ENCODE measurements at places on chromosomes 1 and 21.
A peak's percentile ranks its signal among the peaks of the same experiment; 100 is the strongest.

GRCh38 chr1:3244927-3245315 is 175.9 kb downstream of the PRDM16 start:
- DNase-seq: no peak

- no peak for DNase-seq
These were observed 67.6 kb upstream of the SLC22A15 start for GRCh38 chr1:115908565-115909274.

DNA sequence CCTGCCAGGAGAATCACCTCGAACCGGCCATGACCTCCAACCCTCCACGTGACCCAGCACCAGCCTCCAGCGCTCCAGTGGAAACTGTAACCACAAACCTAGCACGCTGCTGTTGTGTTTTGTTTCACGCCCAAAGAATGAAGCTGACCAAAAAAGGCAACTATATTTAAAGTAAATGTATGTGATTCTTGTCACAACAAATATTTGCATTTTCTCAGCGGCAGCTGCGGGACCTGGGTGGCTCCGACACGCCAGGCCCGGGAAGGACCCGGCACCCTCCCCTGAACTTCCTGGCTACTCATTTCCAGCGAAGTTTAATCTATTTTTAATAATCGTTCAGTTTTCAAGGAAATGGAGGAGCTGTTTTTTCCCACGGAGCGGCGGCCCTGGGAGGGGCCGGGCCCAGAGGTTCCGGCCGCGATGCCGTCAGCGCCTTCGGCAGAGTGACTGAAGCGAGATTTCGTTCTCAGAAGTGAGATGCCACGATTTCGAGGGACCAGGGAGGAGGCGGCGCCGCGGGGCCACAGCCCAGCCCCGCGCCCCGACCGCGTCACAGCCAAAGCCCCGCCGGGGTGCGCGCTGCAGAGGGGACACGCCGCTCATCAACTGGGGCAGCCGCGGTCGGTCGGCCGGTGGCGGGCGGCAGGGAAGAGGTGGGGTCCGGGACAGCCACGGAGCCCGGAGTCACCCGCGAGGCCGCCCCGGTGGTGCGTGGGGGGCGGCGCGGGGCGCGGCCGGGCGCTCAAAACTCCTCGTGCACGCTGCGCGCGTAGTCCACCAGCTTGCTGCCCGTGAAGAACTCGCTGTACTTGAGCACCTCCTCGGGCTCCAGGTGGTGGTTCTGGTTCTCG is 3.0 kb upstream of the TNFRSF4 start:
- peak; percentile 79 for DNase-seq

DNA sequence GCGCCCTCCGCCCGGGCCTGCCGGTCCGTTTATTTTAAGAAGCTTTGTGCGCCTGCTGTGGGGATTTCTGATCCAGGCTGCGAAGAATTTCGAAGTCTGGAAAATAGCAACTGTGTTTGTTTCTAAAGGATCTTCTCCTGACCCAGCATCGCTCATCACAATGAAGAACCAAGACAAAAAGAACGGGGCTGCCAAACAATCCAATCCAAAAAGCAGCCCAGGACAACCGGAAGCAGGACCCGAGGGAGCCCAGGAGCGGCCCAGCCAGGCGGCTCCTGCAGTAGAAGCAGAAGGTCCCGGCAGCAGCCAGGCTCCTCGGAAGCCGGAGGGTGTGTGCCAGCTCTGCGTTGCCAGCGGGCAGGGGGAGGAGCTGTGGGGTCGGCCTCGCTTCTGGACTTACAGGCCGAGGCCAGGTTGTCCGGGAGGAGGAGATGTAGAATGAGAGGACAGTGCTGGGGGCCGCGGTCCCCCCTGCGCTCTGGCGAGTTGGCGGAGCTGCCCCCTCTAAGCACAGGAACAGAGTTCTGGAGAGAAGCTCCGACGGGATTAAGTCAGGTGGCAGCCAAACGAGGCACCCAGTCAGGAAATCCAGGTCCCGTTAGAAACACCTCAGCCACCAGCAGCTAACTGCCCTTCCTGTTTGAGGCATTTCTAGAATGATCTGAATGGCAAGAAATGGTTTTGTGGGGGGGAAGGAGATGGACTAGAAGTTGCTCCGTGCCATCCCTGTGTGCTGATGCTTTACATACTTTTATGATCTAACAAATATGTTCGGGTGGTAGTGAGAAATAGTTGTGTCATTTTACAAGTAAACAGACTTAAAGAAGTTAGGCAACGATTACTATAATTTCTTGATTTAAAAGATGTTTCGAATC is 948 bp downstream of the TXLNA start:
- peak; percentile 24 for DNase-seq

DNA sequence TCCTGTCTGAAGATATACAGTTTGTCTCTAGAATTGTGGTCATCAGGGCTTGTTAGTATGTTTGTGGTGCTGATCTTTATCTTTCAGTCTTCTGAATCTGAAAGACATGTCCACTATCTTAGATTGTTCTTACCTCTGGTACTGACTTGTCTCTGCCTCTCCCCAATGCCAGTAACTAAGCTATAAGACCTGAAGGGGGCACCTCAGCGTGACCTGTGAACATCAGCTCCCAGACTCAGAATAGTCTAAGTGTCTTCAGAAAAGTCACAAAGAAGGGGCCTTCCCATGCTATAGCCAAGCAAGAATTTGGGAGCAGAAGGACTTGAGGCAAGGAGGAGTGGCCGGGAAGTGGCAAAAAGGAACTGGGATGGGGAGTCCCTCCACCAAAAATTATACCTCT is 178.1 kb downstream of the NTNG1 start:
- no peak for DNase-seq

- no peak for DNase-seq
These were observed 4.1 kb upstream of the BTG3 start for GRCh38 chr21:17616831-17617230.

DNA sequence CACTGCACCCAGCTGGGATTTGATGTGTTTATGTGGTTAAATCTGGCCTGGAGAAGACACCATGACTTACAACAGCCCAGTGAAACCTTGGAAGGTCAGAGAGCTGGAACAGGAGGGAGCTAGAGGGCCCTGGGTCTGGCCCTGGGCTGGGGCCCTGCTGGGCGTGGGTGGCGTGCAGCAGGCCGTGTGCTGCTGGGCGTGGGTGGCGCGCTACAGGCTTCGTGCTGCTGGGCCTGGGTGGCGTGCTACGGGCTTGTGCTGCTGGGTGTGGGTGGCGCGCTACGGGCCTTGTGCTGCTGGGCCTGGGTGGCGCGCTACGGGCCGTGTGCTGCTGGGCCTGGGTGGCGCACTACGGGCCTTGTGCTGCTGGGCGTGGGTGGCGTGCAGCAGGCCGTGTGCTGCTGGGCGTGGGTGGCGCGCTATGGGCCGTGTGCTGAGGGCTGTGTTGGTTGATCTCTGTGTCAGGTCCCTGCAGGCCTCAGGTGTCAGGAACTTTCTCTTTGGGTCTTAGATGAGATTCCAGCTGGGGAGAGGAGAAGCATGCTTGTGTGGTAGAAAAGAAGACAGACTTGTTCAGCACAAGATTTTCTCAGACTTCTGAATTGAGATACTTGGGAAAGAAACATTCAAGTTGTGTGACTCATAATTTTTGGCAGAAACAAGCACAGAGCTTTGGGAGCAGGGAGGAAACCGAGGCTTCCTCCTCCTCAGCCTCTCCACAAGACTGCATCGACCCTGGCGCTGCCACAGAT is 66.0 kb downstream of the COL18A1 start:
- DNase-seq: peak; percentile 33

GRCh38 chr1:23558872-23559135 is 497 bp downstream of the ID3 start:
- DNase-seq: no peak

DNA sequence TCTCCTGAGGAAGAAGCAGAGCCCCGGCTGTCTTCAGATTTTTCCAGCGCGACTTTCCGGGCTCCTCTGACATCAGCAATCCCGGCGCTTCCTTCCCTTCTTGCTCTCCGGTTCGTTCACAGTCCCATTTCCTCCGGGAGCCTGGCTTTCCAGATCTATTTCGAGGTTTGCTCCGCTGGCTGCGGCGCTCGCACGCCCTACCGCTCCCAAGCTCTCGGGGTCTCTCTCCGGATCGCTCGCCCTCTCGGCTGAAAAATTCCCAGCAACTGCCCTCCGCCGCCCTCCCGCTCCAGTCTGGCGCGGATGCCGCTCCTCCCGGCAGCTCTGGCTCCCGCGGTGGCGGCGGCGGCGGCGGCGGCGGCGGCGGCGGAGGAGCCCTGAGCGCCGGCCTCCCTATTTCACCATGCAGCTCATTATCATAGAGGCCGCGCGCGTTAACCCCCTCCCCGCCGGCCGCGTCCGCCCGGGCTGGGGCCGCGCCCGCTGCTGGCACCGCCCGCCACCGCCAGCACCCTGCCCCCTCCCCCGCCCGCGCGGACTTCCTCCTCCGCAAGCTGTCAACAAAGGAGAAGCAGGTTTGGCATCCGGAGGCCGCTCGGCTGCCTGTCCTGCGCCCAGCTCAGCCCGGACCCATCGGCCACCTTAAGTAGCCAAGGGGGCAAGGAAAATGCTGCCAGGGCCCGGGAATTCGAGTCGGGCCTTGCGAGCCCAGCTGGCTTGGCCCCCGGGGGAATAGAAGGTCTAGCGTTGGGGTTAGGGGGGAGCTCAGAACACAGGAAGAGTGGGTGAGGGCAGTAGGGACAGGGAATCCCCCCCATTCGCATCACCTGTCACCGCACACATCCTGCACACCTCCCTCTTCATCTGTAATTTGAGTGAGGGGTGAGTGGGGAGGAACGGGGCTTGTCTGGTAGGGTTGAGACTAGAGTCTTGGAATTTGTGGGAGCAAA is at the start of gene PLXNA2:
Gene PLXNA2, minus strand, starts transcription at position 418 of the 950 bp plus-strand sequence. CDS start 26,462 bp downstream, outside the sequence.
- DNase-seq: peak; percentile 65

- DNase-seq: no peak
These were observed 8.9 kb downstream of the MAP1LC3C start for GRCh38 chr1:241990040-241990439.

DNA sequence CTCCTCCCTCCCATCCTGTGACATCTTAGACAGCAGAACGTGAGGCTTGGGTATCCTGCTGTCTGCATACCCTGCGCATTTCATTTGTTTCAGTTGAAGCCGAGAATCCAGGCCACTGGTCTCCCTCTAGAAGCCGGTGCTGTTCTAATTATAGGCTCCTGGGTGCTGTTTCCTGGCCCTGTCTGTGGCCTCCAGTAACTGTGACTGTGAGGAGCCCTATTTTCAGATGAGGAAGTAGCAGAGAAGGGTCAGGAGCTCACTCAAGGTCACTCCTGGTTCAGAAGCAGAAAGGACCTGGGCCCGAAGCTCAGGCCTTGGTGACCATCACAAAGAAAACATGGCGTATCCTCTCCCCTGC is 24.0 kb downstream of the COQ8A start:
- no peak for DNase-seq

DNA sequence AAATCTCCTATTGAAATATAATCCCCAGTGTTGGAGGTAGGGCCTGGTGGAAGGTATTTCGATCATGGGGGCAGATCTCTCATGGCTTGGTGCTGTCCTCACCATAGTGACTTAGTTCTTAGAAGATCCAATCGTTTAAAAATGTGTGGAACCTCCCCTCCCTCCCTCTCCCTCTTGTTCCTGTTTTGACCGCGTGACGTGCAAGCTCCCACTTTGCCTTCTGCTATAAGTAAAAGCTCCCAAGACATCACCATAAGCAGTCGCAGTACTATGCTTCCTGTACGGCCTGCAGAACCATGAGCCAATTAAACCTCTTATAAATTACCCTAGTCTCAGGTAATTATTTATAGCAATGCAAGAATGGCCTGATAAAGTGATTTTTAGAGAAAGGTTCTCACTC is 10.9 kb upstream of the RGS2 start:
- DNase-seq: no peak

DNA sequence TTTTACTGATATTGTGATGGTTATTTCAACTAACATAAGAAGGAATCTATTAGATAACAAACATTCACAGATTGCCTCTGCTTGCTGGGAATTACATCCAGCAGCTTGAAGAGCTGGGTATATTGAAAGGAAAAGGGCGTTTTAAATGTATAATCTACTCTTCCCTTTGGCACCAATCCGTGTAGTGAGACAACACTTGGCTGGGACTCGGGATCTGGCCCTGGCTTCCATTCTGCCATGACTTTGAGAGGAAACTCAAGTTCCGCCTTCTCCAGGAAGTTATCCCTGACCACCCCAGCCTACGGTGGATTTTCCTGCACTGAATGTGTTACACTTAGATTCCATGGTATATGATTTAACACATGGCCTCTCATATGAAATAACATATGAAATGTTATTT is 86.9 kb upstream of the UBE2U start:
- DNase-seq: no peak

- DNase-seq: no peak
These were observed 38.2 kb upstream of the USH2A start for GRCh38 chr1:216461466-216461865.

DNA sequence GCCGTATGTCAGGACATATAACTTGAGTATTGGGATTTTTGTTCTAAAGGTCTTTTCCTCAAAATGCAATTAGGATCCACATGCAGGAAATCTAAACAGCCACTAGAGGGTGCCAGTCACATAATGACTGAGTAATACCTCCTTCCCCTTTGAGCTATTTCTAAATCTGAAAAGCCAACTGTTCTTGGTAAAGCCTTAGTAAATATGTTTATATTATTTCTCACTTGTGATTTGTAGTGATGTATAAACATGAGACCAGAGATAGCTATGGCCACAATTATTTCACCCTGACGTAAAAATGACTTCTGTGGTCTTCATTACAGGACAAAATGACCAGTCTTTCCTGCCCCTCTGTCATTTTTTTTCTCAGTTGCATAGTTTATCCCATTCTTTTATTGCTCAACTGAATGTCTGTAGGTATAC is 41.0 kb upstream of the DR1 start:
- peak; percentile 75 for DNase-seq

DNA sequence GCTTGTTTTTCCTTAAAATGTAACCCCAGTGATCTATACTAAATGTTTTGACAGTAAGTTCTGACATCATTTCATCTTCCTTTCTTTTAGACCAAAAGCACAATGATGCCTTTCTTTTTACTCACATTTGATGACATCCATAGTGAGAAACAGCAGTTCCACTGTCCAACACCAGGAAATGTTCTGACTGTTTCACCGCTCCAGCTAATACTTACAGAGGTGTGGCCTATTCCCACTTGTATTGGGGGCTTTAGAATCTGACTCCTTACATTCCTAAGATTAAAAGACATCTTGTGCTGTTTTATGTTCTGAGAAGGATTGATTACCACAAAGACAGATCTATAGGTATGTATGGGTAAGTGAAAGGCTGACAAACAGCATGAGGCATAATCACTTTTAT is 1018.2 kb upstream of the PRMT6 start:
- no peak for DNase-seq

DNA sequence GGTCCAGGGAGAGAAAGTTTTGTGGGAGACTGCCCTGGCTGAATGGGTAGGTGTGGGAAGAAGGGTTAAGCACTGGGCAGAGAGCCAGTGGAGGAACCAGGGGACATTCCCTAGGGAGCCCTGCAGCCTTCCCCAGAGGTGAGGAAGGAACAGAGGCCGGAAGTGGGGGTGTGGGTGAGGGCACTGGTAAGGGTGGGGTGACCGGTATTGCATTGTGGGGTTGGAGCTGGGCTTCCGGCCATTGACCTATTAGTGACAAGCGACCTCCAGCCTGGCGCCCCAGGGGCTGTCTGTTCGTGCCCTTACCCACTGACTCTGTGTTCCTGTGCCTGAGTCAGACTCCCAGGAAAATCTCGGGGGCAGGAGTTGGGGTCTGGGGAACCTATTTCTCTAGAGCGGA is 3.5 kb upstream of the TSPAN1 start:
- no peak for DNase-seq

- no peak for DNase-seq
These were observed 3.5 kb downstream of the WLS start for GRCh38 chr1:68228851-68229250.
